ENCODE measurements at places on chromosomes 4 and X. TPM values are rescaled to one million over a fixed set of nuclear protein-coding genes. Genes with fewer than 3 reads are reported as not detected.

DNA sequence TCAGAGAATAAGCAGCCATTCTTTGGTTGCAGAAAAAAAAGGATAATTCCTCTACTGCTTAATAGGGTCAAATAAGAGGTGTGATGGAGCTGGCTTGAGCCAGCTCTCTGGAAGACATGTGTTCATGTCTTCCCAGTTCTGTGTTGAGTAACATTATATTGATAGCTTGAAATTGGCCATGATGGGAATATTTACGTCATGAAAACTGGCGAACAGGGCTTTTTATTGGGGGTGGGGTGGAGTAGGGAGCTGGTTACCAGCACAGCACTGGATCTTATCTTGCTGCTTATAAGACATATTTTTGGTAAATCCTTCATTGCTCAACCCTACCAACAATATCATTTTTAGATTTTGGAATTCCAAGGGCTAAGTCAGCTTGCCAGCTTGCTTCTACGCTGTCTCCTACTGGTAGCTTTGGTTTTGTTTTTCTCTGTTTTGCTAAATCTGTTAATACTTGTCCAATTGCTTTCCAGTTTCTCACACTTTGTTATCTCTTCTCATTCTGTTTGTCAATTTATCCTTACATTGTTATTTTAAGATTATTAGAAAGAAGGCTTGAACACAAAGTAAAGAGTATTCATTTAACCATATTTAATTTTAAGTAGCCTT is 25.3 kb upstream of the GBA3 start:
- DNase-seq = no peak

DNA sequence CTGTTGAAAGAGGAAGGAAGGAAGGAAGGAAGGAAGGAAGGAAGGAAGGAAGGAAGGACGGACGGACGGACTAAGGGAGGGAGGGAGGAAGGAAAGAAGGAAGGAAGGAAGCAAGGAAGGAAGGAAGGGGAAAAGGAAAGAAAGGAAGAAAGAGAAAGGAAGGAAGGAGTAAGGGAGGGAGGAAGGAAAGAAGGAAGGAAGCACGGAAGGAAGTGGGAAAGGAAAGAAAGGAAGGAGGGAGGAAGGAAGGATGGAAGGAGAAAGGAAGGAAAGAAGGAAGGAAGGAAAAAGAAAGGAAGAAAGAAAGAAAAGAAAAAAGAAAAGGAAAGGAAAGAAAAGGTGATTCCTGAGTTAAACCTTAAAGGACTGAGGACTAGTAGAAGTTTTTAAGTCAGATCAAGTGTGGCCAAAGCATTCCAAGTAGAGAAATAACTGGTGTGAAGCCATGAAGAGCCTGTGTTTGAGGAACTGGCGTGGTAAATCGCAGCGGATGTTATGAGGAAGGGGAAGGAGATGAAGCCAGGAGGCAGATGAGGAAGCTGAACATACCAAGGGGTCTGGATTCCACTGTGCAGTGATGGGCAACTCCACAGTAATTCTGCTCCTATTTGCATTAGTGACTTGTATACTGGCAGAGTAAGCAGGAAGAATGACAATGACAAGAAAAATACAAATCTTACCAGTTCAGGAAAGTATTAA is 163.5 kb downstream of the MGST2 start:
- DNase-seq = no peak

FRG2 gene
- not detected for total RNA-seq

- no peak for DNase-seq
These were observed 1.2 kb upstream of the BLTP1 start for GRCh38 chr4:122150931-122151330.

- DNase-seq = no peak
These were observed 33.1 kb downstream of the MSL3 start for GRCh38 chrX:11791090-11791489.

DNA sequence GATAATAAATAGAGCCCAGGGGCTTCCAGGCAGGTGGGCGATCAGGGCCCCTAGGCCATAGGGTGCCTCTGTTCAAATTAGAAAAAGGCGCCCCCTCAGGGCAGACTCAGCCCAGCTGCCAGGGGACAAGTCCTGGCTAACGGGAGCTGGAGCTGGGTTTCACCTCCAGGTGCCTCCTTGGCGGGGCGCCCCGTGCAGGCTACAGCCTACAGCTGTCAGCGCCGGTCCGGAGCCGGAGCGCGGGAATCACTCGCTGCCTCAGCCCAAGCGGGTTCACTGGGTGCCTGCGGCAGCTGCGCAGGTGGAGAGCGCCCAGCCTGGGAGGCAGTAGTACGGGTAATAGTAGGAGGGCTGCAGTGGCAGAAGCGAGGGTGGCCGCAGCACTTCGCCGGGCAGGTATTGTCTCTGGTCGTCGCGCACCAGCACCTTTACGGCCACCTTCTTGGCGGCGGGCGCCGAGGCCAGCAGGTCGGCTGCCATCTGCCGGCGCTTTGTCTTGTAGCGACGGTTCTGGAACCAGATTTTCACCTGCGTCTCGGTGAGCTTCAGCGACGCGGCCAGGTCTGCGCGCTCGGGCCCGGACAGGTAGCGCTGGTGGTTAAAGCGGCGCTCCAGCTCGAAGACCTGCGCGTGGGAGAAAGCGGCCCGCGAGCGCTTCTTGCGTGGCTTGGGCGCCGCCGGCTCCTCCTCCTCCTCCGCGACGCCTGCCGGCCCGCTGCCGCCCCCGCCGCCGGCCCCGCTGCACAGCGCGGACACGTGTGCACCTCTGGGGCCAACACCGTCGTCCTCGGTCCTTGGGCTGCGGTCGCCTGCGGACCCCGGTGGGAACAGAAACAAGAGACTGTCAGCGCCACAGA is 2.4 kb downstream of the NKX3-2 start:
- DNase-seq = peak; percentile 59

DNA sequence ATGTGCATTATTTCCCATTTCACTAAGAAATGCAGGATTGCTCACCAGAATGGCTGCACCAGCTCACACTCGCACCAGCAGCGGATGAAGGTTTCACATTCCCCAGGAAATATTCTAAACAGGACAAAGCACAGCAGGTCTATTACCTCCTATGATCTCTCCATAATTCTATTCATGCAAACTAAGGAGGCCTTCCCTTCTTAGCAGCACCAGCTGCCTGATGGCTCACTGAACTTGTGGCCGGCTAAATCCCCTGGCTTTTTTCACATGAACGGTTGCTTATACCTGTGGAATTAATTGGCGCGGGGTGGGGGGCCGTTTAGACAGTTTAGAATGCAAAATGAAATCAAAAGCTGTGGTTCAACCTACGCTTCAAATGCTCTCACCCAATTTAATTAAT is 73.5 kb upstream of the SRD5A3 start:
- no peak for DNase-seq

- DNase-seq = no peak
These were observed 159.7 kb downstream of the ARHGAP10 start for GRCh38 chr4:147891476-147892115.

GRCh38 chrX:122866532-122866931 is 317.5 kb upstream of the GRIA3 start:
- DNase-seq = peak; percentile 11

DNA sequence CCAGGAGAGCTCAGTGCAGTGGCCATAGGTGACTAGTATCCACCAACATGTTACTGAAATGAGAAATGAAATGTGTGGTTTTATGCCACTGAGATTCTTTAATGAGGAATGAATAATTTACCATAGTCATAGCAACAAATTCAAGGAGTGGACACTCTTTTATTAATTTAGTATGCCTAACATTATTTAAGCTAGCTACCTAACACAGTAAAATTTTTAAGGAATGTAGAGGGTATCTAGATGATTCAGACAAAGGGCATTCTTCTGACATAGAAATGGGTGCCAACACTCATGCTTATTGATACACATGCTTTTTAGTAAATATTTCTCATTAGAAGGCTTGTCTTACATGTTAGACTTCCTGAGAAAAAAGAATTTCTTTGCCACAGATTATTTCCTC is 33.3 kb upstream of the SULT1B1 start:
- no peak for DNase-seq

SPANXB1 gene
- total RNA-seq = not detected

MTTP gene
- not detected for total RNA-seq

DNA sequence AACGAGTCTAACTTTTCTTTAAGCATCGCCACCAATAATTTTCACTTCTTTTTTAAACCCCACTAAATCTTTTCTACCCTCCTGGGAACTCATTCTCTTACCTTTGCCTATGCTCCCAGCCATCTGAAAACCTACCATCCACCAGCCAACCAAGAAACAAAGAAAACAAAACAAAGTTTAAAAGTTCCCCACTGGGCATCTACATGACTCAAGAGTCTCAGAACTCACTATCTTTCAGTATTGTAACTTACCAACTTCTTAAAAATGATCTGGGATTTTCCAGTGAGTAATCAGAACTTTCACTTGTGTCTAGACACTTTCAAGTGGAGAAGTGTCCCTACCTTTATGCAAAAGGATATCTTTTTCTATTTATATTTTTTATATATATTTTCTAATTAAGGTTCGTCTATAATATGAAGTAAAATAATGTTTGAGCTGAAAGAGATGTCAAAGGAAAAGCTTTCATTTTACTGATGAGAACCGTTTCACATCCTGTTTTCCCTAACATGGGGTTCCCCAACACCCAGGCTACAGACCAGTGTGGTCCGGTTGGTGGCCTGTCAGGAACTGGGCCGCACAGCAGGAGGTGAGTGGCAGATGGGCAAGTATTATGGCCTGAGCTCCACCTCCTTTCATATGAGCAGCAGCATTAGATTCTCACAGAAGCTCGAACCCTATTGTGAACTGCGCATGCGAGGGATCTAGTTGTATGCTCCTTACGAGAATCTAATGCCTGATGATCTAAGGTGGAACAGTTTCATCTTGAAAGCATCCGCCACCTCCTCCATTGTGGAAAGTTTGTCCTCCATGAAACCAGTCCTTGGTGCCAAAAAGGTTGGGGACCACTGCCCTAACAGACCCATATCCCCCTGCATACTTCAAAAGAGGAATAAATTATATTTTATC is 9.8 kb upstream of the TIGD2 start:
- no peak for DNase-seq

- no peak for DNase-seq
These were observed 23.7 kb downstream of the SULT1E1 start for GRCh38 chr4:69836287-69836686.

DNA sequence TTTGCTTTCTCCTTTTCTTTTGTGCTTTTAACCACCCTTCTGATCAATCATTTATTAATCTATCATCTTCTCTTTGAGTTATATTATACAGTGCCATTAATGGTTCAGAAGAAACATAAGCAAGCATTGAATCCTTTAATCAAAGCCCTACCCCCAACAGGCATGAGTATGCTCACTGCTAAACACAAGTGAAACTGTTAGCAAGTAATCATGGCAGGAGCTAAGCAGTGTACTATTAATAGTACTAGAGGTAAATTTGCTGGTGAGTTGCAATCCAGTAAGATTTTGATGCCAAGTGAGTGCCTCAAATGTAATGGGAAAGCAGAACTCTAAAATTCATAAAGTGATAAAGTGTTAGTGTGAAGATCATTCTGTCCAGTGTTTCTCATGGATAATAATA is 57.2 kb downstream of the FNIP2 start:
- DNase-seq = no peak

DNA sequence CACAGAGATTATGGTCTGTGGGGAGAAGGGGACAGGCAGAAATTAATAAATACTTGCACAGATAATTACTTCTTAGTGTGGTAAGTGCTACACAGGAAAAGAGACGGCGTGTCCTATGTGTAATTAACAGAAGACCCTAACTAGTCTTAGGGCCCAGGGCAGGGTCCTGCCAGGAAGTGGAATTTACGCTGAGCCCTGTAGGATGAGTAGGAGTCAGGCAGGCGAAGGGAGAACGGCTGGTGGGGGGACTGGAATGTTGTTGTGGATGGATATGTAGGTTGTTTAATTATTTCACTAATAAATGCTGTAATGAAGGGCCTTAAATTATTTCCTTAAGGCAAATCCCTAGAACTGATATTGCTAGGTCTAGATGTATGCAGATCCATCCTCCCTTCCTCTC is 26.7 kb upstream of the MFAP3L start:
- no peak for DNase-seq

- no peak for DNase-seq
These were observed 382.2 kb upstream of the IGFBP7 start for GRCh38 chr4:57492251-57492878.

- DNase-seq = no peak
These were observed 796.1 kb upstream of the ADGRL3 start for GRCh38 chr4:60404027-60404426.

DNA sequence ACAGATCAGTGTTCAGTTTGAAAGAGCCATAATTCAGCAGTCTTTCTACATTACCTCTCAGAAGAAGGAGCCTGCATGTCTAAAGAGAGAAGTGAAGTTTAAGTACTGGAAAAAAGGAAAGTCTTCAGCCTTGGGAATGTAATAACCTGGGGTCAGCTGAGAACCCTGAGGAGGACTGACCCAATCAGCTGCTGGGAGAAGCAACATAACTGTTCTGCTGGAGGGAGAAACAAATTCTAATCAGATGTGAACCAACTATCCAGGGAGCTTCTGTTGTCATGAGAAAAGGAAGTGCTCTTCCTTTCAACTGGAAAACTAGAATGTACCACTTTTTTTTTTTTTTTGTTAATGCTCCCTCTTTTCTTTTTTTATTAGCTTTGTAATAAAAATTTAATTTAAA is 64.5 kb upstream of the PDE5A start:
- no peak for DNase-seq

GRCh38 chr4:32697281-32697814 is 1977.2 kb downstream of the PCDH7 start:
- no peak for DNase-seq

DNA sequence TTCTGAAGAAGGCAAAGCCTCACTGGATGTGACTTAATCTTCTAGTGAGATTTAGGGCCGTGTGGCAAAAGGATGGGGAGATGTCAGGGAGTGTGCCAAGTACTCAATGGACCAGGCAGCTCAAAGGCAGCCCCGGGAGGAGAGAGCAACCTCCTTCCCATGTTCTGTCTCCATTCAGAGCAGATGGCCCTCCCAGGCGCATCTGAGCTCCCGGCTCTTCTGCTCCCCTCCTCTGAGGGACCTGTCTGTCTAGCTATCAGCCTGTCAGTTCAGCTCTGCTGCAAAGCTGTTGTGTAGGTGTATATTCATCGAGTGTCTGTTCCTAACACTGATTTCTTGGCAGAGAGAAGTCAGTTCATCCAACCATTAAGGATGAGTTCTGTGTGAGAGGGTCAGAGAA is 10.9 kb upstream of the PORCN start:
- DNase-seq = no peak

Data from osteoblast (primary cell).